ENCODE measurements at places on chromosomes 4 and X.
A peak's percentile ranks its signal among the peaks of the same experiment; 100 is the strongest.

DNA sequence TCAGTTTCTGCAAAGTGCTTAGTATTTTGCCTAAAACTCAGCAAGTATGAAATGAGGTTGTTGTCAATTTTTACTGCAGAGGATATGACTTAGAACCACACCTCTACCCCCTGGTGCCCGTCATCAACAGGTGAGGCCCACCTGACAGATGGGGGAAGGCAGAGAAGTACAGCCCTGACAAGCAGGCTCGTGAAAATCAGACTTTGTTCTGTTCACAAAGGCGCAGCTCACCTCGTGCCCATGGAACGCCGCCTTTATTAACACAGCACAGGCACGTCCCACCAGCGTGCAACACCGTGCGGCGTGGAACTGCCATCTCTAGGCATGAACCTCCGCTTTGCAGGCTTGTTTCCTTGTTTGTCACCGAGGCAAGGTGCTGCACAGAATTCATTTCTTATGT lies 13.3 kb downstream of the CYP4V2 start:
- DNase-seq, result no peak

DNA sequence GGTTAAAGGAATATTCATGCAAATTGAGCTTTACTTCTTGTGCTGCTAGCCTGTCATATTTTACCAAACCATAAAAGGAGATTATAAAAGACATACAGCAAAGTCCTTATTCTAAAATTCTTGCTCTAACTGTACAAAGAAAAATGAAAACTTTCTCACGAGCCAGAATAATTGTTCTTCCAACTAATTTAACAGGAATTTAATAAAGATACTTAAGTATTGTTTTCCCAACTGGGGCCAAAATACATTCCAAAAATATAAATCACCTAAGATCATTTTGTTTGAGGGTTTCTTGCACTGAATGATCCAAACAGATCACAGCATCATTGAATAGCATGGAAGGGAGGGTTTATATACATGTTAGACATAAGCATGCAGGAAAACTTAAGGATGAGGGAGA lies 127.1 kb upstream of the PCDH18 start:
- no peak for DNase-seq

DNA sequence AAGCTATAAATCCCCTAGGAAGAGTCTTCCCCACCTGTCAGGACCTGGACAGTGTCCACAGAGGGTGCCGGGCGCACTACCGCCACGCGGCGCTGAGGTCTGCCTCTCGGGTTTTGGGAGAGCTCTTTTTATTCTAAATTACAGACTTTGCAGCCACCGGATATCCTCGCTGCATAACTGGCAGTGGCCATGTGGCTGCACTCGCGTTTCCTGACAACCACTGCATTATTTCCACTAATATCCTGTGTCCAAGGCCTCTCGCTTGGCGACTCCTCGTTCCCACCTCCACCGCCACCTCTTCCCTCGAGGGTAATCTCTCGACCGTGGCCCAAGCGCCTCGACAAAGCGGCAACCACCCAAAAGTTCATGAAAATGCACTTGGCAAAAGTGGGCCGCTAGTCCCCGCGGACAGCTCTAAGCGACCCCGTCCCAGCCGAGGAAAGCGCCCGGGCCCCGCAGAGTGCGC lies 512 bp upstream of the TMEM131L start:
- DNase-seq, result no peak

- no peak for DNase-seq
These were observed 546.0 kb downstream of the BCOR start for GRCh38 chrX:39551762-39552161.

DNA sequence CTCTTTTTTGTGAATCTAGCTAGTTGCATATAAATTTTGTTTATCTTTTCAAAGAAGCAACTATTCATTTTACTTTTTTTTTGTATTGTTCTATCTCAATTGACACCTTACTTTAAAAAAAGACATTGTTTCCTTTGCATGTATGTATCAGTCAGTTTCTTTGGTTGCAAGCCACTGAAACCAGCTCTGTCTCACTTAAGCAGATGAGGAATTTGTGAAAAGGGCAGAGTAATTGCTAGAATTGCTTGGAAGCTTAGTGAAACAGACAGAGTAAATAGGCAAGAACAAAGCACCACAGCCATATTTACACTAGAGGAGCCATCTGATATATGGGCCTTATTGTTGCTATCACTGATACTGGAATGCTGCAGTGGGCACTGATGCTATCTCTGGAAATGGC lies 231.4 kb upstream of the KLF8 start:
- no peak for DNase-seq

- no peak for DNase-seq
These were observed 574.8 kb upstream of the DIPK2B start for GRCh38 chrX:45775468-45775867.

DNA sequence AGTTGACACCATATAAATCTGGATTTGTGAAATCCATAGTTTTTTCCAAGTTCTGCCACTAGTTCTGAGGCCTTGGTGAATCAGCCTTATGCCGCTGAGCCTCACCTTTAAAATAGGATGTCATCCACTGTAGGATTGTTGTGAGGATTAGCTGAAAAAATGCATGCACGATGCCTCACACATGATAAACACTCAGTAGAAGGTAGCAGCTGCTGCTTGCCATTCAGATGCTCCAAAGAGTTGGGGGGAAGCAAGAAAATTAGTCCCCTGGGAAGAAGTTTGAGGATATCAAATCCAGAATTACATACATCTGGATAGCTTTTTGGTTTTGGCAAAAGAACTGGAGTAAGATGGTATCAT lies 7.4 kb downstream of the MMAA start:
- DNase-seq, result no peak

DNA sequence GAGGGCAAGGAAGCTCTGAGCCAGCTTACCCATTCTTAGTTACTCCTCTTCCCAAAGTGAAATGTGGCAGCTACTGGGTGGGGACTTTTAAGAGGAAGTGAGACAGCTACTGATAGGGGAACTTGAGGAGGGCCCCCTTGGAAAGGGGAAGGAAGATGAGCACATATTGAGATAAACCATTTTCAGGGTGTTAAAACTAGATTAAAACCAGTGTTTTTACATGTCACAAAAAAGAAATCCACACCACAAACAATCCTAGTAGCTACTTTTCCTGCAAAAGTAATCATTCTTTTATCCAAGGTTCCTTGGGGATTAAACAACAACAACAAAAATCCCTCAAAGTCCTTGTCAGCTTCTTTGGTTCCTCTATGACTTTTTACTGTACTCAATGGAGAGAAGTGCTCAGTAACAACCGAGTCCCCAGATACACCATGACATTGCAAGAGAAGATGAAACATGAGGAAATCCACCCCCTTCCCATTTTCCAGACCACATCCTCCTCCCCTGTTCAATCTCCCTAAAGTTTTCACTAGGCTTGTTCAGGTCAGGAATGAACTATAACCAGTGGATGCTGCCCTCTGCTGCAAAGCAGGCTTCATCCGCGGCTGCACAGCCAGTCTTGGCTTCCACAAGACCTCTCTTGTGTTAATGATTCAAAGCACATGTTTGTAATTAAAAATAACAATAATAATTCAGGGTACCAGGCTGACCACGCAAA lies 113.5 kb upstream of the TMEM164 start:
- DNase-seq, result no peak

- DNase-seq, result no peak
These were observed 23.1 kb upstream of the LRAT start for GRCh38 chr4:154720618-154721267.

DNA sequence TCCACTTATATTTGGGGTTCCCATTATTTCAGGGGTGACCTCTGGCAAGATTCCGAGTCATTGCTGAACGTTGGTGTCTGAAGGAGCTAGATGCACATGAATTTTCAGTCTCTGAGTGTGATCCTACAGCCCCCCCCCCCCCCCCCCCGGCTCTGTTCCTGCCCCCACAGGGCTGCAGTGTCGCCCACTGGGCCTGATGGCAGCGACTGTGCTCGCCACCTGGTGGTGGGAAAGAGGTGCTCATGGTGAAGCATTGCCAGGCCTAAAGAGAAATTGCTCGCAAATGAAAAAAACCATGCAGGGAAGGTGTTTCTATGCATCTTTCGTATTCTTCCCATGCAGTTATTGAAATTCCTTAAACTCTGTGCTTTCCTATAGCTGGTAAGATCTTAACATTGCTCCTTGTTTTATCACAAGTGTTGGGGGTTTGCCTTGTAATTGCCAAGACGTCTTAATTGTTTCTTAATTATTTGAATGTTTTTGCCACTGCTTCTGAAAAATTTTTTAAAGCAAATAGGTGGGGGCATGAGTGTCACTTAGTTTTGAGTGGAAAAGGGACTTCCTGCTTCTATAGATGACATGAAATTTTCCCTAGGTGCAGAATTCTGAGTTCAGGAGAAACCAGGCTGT lies 63.2 kb downstream of the CLDN22 start:
- no peak for DNase-seq

DNA sequence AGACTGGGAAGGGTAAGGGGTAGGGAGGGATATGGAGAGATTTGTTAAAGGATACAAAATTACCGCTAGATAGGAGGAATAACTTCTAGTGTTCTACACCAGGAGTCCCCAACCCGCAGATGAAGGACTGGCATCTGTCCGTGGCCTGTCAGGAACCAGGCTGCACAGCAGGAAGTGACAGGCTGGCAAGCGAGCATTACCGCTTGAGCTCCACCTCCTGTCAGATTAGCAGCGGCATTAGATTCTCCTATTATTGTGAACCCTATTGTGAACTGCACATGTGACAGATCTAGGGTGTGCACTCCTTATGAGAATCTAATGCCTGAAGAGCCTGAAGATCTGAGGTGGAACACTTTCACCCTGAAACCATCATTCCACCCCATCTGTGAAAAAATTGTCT lies 27.9 kb upstream of the BBS7 start:
- no peak for DNase-seq

GRCh38 chr4:101678180-101678579 lies 112.3 kb upstream of the BANK1 start:
- DNase-seq, result no peak

DNA sequence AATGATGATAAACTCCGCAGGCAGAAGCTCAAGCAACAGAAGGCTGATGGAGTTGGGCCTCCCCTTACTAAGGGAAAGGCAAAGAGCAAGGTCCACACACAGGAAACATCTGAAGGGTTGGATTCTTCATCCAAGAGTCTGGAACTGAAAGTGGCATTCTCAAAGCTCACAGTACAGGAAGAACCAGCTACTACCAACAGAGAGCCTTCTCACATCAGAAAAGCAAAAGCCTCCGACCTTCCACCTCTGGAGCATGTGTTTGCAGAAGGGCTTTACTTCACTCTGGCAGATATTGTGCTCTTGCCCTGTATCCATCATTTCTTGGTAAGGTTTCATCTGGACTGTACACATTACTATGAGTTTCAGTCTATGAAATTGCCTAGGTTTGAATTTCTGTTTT lies 10.6 kb downstream of the GSTCD start:
- no peak for DNase-seq

- DNase-seq, result no peak
These were observed 102.3 kb downstream of the MSN start for GRCh38 chrX:65769564-65770292.

DNA sequence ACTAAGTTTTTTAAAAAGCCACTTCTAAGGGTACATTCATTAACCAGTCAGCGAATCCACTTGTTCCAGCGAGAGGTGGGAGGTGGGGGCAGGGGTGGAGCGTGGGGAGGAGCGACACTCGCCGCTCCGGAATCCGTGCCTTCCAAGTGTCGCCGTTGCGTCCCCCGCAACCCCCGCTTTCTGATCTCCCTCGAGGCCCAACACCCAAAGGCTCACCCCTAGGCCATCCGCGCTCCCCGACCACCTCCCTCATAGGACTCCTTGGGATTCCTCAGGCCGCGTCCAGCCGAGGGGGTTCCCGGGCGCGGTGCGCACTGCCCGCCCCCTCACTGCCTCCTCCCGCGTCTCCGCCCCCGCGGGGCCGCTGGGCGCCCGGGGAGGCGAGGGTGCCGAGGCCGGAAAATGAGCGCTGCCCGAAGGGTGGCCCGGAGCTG lies 108.1 kb upstream of the STOX2 start:
- DNase-seq, result no peak

- peak; percentile 34 for DNase-seq
These were observed 36.1 kb upstream of the DOCK11 start for GRCh38 chrX:118459494-118459893.

DNA sequence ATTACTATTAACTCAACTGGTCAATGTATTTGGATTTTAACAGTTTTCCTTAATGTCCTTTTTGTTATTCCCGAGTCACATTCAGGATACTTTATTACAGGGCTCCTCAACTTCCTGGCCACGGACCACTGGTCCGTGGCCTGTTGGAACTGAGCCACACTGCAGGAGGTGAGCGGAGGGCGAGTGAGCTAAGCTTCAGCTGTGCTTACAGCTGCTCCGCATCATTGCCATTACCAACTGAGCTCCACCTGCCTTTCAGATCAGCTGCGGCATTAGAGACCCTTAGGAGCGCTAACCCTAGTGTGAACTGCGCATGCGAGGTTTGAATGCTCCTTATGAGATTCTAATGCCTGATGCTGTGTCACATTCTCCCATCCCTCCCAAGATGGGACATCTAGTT lies 591.7 kb downstream of the CCSER1 start:
- DNase-seq, result no peak

GRCh38 chr4:105483840-105484239 lies 10.0 kb upstream of the PPA2 start:
- no peak for DNase-seq

DNA sequence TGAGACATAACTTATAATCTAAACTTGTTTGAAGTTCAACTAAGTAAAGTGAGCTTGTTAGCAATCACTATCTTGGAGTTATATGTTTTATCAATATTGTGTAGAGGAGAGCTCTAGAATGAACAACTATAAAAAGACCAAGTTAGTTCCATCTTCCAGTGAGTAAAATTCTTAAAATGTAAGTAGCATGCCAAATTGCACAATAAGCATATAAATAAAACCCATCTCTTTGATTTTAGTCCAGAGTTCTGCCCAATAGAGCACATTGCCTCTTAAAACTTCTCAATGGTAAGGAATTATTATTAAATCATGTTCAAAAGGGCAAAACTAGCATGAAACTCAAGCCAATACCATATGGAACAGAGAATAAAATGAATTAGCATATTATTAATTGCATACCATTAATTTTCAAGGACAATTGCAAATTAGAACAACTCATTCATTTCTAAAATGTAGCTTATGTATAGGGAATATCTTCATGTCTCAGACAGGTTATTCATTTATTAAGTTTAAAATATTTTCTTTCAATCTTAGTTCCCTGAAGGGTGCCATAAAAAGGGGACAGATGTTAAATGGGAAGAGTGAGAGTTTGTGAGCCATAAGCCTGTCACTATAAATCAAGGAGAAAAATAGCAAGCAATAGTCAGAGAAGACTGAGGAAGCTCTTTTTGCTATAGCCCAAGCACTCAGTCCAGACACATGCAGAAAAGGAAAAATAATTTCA lies 507.6 kb downstream of the CENPC start:
- no peak for DNase-seq

- DNase-seq, result no peak
These were observed 60.6 kb downstream of the RPS6KA3 start for GRCh38 chrX:20205927-20206708.

- no peak for DNase-seq
These were observed 7.9 kb upstream of the CBR4 start for GRCh38 chr4:169017971-169018370.

Data from fibroblast of the conjunctiva (primary cell).